ENCODE measurements at places on chromosomes 7 and 10.
A peak's percentile ranks its signal among the peaks of the same experiment; 100 is the strongest.

- no peak for DNase-seq
- no peak overlapping the region for H3K27ac ChIP-seq
- H3K4me3 ChIP-seq, result no peak overlapping the region
- no peaks in the 10 kb centered on the region for H3K27me3 ChIP-seq
Observed at GRCh38 chr10:1923998-1924397, 186.7 kb upstream of the ADARB2 start.

DNA sequence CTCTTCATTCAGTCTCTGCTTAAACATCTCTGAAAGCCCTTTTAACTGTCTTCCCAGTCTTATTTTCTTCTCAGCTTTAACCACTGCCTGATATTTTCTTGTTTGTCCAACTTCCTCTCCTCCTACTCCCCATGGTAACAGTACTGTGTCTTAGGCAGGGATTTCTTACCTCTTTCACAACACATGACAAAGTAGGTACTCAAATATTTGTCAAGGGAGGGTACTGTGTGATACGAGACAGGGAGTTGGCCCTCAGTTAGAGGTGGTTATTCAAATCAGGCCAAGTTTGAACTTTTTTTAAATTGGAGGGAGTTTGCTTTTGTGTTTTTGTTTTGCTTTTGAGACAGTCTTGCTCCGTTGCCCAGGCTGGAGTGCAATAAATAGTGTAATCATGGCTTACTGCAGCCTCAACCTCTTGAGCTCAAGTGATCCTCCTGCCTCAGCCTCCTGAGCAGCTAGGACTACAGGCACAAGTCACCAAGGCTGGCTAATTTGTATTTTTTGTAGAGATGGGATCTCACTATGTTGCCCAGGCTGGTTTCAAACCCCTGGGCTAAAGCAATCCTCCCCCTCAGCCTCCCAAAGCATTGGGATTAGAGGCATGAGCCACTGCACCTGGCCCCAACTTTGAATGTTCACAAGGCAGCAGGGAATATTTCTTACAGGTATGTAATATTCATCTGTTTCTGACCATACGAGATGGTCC, 2.5 kb upstream of the KPNA7 start:
- H3K27me3 ChIP-seq, result no peaks in the 10 kb centered on the region
- H3K4me3 ChIP-seq, result no peak overlapping the region
- no peak overlapping the region for H3K27ac ChIP-seq

- peak overlapping the region; percentile 32 for H3K27ac ChIP-seq
- no peaks in the 10 kb centered on the region for H3K36me3 ChIP-seq
- H3K4me1 ChIP-seq, result peaks cover 18% of the 10 kb centered on the region
- H3K27me3 ChIP-seq, result no peaks in the 10 kb centered on the region
Observed at GRCh38 chr10:45470098-45471012, 96.3 kb downstream of the ALOX5 start.

DNA sequence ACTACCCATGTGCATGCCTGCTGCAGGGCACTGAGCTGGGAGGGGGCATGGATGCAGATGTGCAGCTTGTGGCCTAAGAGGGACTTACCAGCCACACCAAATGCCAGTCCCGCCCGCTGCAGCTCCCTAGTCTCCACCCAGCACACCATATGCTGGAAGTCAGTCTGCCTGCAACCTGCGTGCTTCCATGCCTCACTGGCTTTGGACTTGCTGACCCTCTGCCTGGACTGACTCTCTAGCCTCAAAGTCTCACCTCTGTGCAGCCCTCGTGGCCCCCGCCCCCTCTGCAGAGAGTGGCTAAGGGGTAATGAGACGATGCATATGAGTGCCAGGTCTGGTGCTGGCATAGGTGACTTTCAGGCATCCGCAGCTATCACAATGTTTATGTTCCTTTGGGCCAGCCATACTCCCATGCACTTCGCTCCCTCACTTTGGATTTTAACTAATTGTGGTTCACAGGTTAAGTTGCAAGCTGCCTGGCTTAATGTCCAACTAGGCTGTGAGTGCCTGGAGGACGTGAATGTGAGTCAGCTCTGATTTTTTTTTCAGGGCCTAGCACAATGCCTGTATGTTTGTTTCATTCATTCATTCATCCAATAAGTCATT, 21.7 kb downstream of the TRIM8 start:
- no peaks in the 10 kb centered on the region for H3K27me3 ChIP-seq
- no peak for DNase-seq

DNA sequence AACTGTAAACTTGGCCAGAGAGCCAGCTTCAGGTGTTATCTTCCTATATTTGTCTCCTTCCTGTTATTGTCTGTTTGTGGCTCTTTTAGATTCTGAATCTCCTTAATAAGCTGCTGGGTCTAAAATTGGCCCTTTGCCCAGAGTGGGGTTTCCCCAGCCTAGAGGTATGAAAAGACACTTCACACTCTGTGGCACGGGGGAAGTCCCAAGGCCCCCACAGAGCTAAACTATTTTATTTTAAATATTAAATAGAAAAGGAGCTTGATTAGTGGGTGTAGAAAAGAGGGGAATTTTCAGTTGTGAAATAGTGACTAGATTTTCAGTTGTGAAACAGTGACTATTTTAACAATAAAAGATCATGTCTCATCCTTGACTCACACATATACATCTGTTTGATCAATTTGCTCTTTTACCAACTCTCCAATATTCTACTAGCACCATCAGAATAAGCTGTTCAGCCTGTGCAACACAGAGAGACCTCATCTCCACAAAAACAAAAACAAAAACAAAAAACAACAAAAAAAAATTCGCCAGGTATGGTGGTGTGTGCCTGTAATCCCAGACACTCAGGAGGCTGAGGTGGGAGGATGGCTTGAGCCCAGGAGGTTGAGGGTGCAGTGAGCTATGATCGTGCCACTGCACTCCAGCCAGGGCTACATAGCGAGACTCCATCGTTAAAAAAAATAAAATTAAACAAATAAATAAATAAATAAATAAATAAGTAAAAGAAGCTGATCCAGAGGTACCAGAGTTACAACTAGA, 24.9 kb upstream of the ADO start:
- peak; percentile 18 for DNase-seq
- H3K27ac ChIP-seq, result no peak overlapping the region
- H3K4me1 ChIP-seq, result no peaks in the 10 kb centered on the region
- H3K27me3 ChIP-seq, result peaks cover 6% of the 10 kb centered on the region

GRCh38 chr7:400901-401485, 111.0 kb downstream of the FOXL3 start:
- H3K36me3 ChIP-seq, result no peaks in the 10 kb centered on the region
- no peak for DNase-seq
- no peaks in the 10 kb centered on the region for H3K27me3 ChIP-seq
- no peak overlapping the region for H3K27ac ChIP-seq

DNA sequence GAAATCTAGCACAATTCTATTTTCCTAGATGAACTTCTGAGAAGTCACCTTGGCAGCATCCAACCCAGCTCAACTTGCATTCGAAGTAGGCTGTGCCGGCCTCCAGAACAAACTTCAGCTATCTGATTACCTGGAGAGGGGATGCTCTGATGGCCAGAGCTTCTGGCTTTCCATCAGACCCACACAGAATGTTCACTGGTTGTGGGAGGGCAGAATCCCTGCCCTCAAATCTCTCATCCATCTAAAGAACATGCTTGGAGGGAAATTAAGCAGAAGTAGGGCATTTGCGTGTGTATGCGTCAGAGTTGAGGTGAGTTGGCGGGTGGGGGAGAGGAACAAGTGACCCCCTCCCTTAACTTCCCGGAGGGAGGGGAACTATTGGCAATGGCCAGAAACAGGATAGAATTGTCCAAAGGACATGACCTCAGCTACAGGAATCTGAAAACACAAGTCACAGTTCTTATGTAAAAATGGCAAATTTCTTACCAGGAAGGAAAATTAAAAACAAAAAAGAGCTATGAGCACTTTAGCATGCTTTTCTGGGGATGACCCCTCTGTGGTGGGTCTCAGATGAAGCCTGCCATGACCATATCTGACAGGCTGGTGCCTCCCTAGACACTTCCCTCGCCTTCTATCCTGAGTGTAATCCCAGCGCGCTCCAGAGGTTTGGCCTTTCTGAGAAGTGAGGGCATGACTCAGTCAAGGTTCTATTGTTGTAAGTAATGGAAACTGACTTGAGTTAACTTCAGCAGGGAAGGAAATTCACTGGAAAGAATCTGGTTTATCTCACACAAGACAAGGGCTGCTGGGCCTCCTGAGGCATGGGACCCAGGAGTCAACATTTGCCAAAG, 278.8 kb downstream of the RPS24 start:
- DNase-seq, result no peak
- H3K36me3 ChIP-seq, result no peaks in the 10 kb centered on the region
- no peaks in the 10 kb centered on the region for H3K27me3 ChIP-seq
- H3K4me3 ChIP-seq, result no peak overlapping the region
- H3K4me1 ChIP-seq, result no peaks in the 10 kb centered on the region

DNA sequence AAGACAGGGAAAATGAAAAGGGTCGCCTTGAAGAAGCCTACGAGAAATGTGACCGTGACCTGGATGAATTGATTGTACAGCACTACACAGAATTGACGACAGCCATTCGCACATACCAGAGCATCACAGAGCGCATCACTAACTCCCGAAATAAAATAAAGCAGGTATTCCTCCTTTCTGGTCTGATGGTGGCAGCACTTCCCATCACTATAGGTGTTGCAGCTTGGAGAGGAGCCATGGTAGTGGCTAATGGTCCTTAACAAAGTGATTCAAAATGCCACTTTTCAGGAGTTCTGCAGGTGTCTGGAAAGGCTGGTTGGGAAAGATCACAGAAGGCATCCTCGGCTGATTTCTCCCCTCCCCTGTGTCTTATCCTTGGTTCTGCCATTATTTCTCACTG, 22.1 kb downstream of the EXOC4 start:
- no peak overlapping the region for H3K27ac ChIP-seq
- no peak overlapping the region for H3K4me3 ChIP-seq
- peaks cover 52% of the 10 kb centered on the region for H3K36me3 ChIP-seq

DNA sequence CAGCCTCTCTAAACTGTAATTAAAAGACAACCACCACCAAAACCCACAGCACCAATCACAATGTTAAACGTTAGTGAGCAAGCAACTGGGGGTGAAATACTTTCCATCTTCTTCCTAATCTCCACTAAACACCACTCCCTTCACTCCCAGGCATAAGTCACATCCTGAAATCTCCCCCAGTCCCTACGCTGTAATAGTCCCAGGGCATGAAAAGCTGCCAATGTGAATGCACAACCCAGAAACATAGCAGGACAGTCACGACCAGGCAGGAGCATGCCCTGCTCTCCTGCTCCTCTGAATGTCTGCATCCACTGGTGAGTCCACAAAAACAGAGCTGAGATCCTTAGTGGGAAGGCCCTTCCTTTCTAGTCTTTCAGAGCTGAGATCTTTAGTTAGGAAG, 288.9 kb downstream of the PARD3 start:
- H3K36me3 ChIP-seq, result no peaks in the 10 kb centered on the region
- no peak overlapping the region for H3K27ac ChIP-seq
- H3K4me3 ChIP-seq, result no peak overlapping the region
- no peaks in the 10 kb centered on the region for H3K27me3 ChIP-seq

All from CD14-positive monocyte (primary cell).